ENCODE measurements at places on chromosomes 6 and 20.

DNA sequence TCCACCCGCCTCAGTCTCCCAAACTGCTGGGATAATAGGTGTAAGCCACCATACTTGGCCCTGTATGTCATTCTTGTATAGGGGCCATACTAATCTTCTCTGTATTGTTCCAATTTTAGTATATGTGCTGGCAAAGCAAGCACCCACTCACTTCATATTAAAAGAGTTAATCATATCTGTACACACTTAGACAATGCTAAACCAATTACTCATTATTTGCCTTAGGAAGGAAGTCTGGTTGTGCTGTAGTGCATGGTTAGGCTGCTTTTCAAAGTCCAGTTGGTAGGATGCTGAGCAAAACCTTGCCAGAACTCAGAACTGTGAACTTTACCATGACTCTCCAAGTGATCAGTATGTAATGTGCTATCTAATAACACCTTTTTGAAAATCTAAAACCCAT lies 88.6 kb downstream of the LIN28B start:
- no peak for DNase-seq

- no peak for DNase-seq
Observed at GRCh38 chr6:35500782-35501181, 3.9 kb upstream of the TEAD3 start.

- DNase-seq, result no peak
Observed at GRCh38 chr6:83198486-83199172, 5.5 kb downstream of the RWDD2A start.

GRCh38 chr6:31479933-31480535 lies 17.9 kb upstream of the MICB start:
- DNase-seq, result no peak

DNA sequence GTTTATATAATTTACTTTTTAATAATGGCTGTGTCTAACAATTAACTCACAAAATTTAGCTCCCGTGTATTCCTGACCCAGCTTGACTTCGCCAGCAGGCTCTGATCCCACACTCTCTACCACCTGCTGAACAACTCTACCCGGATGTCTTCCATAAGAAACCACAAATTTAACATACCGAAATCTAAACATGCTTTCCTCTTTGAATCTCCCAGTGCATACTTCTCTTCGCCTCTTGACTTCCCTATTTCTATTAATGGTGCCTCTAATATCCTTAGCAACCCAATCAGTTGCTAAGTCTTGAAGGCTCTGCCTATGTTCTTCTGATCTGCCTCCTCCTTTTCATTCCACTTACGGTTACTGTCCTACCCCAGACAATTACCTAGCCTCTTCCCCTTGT lies 4.6 kb upstream of the MYB start:
- no peak for DNase-seq

- DNase-seq, result no peak
Observed at GRCh38 chr20:38165089-38165965, at the start of gene TGM2. TGM2 (minus strand) TSS chr20:38165270; CDS start chr20:38165198, 72 bp downstream.

Measured in amygdala (tissue), 56 donors.